ENCODE measurements at places on chromosomes 3 and 15.

DNA sequence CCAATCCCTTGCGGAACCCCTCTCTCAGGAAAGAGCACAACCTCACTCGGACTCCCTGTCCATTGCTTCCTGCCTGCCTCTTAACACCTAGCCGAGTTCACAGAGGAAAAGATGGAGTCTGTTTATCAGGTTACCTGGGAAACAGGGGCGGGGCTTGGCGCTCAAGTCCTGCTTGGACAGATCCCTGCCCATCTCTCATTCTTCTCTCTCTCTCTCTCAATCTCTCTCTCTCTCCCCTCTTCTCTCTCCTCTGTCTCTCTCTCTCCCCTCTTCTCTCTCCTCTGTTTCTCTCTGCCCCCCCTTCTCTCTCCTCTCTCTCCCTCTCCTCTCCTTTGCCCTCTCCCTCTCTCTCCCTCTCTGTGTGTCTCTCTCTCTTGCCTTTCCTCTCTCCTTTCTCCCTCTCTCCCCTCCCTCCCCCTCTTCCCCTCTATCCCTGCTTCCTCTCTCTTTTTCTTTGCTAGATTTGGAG, at the start of gene EFHB:
EFHB (minus strand) TSS at position 120 of the 469 bp plus-strand sequence. CDS start 199 bp downstream, outside the sequence.
- peak; percentile 37 for DNase-seq

- peak; percentile 91 for DNase-seq
Observed at GRCh38 chr3:156150434-156151066, 30.2 kb downstream of the KCNAB1 start.

GRCh38 chr3:20589275-20589674, 403.3 kb upstream of the SGO1 start:
- DNase-seq, result no peak

GRCh38 chr3:10780922-10781321, 35.1 kb upstream of the SLC6A11 start:
- DNase-seq, result no peak

DNA sequence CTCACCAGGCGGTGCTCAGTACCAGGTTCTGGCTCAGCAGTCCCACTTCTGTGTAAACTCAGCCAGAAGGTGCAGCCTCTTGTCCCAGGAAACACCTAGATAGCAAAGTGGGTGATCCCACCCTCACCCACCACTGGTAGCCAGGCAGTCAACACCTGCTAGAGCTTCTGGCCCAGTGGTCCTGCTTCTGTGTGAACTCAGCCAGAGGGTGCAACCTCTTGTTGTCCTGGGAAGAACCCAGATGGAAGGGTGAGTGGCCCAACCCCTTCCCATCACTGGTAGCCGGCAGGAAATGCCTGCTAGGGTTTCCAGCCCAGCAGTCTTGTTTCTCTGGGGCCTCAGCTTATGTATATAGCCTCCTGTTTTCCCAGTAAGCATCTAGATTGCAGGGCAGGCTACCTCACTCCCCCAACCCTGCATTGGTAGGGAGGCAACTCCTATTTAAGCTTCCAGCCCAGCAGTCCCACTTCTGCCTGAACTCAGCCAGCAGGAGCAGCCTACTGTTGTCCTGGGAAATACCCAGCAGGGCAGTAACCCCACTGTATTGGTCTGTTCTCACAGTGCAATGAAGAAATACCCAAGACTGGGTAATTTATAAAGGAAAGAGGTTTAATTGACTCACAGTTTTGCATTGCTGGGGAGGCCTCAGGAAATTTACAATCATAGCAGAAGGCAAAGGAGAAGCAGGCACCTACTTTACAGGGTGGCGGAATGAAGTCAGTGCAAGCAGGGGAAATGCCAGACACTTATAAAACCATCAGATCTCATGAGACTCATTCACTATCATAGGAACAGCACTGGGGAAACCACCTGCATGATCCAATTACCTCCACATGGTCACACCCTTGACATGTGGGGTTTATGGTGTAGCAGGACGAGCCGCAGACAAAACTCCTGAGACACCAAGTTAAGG, 110.6 kb downstream of the DTWD1 start:
- DNase-seq, result peak; percentile 30

- no peak for DNase-seq
Observed at GRCh38 chr15:73165844-73166243, 113.6 kb downstream of the NEO1 start.

- no peak for DNase-seq
Observed at GRCh38 chr3:82390868-82391267, 629.4 kb upstream of the GBE1 start.

GRCh38 chr15:61083081-61083787, 145.9 kb downstream of the RORA start:
- peak; percentile 51 for DNase-seq

GRCh38 chr3:50179710-50180109, 11.7 kb upstream of the GNAT1 start:
- DNase-seq, result no peak

GRCh38 chr3:119794971-119795612, 13.2 kb downstream of the NR1I2 start:
- DNase-seq, result no peak

DNA sequence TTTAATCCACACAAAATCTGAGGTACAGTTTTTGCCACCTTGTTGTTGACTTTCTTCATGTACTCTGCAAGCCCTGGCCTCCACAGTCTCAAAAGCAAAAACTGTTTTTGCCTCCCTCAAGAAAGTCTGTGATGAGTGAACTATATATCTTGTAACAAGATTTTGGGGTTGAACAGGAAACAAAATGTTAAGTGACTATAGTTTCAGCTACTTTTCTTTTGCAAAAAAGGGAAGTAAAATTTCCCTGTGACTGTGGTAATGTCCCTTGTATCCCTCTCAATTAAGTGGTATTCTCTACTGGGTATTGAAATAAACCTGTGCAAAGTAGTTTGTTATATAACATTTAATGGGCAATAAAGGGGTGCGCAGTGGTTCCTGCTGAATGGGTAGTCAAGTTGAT, 21.3 kb upstream of the SCAANT1 start:
- no peak for DNase-seq

- no peak for DNase-seq
Observed at GRCh38 chr3:157824281-157824680, 281.9 kb downstream of the SHOX2 start.

GRCh38 chr15:51244423-51244869, 94.0 kb downstream of the CYP19A1 start:
- DNase-seq, result no peak

GRCh38 chr3:188157407-188157806, 3.5 kb downstream of the LPP start:
- DNase-seq, result no peak

DNA sequence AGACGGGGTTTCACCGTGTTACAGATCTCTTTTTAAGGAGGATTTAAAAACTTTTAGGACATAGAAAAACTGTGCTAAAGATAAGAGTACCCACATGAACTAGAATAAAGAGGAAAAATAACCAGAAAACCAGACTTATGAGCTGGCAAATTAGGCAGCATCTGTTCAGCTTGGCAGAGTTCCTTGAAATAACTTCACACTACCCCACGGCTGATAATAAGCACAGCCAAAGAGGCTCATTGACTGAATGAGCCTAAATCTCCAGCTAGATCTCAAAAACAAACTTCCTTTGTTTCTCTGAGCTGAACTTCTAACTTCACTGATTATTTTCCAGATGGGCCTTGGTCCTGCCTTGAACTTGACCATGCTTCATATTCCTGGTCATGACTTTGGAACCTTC, 26.7 kb upstream of the PIK3R4 start:
- DNase-seq, result no peak

GRCh38 chr3:123586131-123586530, 1.3 kb upstream of the HACD2 start:
- peak; percentile 90 for DNase-seq

DNA sequence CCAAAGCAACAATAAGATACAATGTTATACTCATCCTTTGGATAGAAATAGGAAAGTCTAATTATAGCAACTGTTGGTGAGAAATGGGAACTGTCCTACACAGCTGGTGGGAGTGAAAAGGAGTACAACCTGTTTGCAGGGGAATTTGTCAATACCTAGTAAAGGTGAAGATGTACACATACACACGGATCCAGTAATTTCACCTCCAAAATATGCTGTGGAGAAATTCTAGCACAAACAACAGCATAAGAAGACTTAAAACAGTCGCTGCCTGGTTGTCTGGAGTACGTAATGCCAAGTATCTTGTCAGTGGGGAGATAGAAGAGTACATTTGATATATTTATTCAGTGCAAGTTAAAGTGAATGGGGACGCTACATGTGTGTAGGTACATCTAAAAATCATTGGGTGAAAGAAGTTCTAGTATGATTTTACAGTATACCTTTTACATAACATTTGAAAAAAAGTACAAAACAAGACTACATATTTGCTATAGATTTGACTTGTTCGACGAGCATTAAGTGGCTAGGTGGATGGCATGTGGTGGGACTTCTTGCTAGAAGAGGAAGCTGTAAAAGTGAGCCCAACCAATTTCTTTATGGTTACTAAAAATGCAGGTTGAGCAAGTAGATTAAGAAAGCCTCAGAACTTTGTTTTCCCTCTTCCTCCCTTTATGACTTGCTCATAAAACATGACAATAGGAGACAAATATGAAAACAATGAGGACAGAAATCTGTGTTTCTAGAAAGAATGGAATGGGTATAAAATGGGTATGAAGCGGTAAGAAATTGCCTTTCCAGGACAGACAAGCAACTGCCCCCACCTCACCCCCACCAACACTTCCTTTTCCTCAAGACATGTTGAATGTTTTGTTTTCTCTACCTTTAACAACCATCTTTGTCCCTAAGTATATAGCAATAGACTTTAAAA, 50.2 kb upstream of the CCR4 start:
- no peak for DNase-seq

DNA sequence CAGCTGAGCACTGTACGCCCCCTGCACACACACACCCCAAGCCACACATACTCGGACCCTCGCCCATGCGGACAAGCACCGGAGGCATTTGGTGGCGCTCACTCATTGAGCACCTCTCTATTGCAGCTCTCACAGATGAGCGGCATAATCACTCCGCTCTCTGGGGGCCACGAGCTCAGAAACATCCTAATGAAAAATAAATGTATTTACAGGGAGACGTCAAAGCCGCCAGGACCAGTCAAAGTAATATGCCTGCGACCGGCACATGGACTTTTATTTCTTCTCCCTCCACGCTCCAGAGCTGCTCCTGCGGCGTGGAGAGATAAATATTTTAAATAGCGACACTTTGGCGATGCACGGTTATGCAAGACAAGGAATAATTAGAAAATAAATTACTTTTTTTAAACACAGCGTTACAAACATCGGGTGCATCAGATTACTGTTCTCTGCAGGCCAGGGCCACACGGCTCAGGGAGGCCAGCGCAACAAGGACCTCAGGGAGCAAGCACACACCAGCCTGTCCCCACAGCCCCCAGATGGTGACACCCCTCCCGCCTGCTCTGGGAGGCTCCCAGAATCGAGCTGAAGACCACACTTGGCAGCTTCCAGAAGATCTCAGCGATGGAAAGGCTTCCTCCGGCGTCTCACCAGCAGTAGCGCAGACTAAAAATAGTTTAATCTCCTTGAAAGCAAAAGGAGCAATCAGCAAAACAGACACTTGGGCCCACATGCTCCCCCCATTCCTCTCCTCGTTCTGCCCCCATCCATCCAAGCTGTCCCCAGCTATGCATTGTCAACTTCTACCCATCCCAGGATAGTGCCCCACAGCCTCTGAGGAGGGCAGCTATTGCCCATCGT, 48.0 kb downstream of the CACNA2D2 start:
- peak; percentile 63 for DNase-seq

- no peak for DNase-seq
Observed at GRCh38 chr3:77536038-77536775, 496.3 kb downstream of the ROBO2 start.

DNA sequence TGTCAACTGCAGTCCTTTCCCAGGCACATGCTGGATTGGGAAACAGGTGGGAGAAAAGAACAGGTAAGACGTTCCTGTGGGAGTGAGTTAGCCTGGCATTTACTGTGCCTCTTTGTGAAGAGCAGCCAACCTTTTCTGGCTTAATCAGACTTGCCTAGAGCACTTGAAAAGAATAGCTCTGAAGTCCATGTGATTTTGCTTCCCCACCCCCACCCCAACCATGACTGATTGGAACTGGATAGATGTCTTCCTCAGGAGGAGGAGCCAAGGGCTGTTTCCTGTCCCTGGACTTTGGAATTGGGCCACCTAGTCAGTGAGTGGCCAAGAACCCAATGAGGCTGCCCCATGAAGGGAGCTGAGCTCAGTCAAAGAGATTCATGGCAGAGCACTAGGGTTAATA, 4.7 kb upstream of the TMEM41A start:
- no peak for DNase-seq

- DNase-seq, result no peak
Observed at GRCh38 chr15:45442507-45443135, 64.3 kb upstream of the GATM start.

DNA sequence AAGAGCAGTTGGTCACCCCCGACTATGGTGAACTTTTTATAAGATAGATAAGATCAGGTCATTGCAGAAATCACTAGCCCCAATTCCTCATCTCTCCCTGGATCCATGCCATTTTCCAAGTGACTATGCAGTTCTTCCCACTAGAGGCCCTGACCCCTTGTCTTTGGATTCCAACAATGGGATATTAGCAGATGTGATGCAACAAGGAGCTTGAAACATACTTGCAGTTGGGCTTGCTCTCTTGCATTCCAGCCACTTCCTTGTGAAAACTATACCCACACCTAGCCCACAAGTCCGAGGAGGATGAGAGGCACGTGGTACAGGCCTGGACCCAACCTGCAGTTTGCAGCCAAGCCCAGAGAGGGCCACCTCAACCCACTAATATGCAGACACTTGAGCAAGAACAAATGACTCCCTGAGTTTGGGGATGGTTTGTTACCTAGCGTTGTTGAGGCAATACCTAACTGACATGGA, 60.6 kb downstream of the SUCLG2 start:
- no peak for DNase-seq

DNA sequence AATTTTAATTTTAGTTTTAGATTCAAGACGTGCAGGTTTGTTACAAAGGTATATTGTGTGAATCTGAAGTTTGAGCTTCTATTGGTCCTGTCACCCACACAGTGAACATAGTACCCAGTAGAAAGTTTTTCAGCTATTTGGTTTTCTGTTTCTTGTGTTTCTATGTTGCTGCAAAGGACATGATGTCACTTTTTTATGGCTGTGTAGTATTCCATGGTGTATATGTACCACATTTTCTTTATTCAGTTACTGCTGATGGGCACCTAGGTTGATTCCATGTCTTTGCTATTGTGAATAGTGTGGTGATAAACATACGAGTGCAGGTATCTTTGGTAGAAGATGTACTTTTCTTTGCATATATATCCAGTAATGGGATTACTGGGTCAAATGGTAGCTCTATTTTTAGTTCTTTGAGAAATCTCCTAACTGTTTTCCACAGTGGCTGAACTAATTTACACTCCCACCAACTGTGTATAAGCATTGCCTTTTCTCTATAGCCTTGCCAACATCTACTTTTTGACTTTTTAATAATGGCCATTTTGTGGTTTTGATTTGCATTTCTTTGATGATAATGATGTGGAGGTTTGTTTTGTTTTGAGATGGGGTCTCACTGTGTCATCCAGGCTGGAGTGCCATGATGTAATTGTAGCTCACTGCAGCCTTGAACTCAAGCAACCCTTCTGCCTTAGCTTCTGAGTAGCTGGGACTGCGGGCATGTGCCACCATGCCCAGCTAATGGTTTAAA, 43.9 kb downstream of the LIMD1 start:
- DNase-seq, result no peak

DNA sequence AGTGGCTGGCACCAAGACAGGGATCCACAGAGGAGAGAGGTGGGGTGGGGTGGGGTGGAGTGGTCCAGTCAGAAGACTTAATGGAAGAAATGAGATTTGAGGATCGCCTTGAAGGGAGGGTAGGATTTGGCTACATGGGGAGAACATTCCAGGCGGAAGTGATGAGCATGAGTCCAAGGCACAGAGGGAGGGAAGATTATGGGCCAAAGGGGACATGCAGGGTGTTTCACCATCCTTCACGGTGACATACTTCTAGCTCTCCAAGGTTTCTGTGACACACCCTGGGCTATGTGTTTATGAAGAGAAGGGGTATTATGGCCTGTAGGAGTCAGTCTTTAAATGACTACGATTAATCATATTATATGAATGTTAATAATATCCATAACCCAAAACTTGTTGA, 7.7 kb upstream of the FBN1 start:
- DNase-seq, result no peak

Data from eye (tissue), 1 donor.